ENCODE measurements at places on chromosomes 4 and X. TPM values are rescaled to one million over a fixed set of nuclear protein-coding genes. Genes with fewer than 3 reads are reported as not detected.
A peak's percentile ranks its signal among the peaks of the same experiment; 100 is the strongest.

DNA sequence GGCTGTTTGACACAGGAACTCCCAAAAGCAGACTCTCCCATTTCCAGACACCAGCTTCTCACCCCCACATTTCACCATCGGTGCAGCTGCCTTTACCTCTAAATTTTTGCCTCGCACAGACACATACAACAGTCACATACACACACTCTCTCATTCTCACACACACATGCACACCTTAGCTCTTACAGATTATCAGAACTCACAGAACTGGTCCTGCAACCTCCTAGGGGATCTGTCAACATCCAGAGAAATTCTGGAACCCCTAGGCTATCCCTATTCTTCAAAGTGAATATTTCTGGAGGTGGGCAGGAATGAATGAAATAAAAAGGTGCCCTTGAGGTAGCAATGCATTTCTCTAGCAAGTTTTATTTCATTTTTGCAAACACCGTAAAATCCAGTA is 4.1 kb downstream of the HS6ST2 start:
- H3K27me3 ChIP-seq, result peaks cover 42% of the 10 kb centered on the region
- H3K36me3 ChIP-seq, result no peaks in the 10 kb centered on the region
- no peak overlapping the region for H3K4me3 ChIP-seq

GRCh38 chrX:19745077-19745476 is 142.3 kb downstream of the SH3KBP1 start:
- peaks cover 78% of the 10 kb centered on the region for H3K4me1 ChIP-seq
- H3K36me3 ChIP-seq, result peaks cover 50% of the 10 kb centered on the region
- H3K27ac ChIP-seq, result peak overlapping the region; percentile 90
- no peak for DNase-seq
- no peak overlapping the region for H3K4me3 ChIP-seq
- no peaks in the 10 kb centered on the region for H3K27me3 ChIP-seq

DNA sequence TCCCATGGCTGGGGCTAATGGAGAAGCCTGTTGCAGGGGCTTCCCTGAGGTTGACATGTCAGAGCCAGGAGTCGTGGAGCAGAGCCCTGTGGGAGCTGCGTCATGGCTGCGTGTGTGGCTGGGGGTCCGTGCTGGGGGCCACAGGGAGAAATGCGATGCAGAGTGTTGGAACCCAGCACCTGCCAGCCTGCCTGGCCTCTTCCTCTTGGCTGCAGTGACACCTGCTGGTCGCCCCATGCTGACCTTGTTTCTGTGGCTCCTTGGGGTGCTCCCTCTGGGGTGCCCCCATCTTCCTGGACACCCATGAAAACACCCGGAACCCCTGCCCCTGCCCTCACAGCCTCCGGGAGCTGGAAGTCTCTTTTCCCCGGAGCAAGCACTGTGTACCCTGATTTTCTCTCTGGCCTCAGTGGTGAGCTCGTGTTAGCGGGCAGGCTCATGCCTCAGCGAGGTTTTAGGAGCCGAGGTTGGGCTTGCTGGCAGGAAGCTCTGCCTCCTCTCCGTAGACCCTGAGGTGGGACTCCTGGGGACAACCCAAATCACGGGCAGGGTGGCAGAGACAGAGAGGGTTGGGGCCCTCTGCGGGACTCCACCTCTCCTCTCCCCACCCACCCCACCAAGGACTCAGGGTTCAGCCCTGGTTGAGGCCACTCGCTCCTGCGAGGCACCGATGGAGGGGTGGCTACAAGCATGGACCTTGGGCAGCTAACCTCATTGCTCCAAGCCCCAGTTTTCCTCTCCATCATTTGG is 103.7 kb downstream of the SORCS2 start:
- H3K27ac ChIP-seq, result no peak overlapping the region
- DNase-seq, result no peak
- H3K4me3 ChIP-seq, result no peak overlapping the region

- no peaks in the 10 kb centered on the region for H3K36me3 ChIP-seq
- no peak overlapping the region for H3K4me3 ChIP-seq
- no peak overlapping the region for H3K27ac ChIP-seq
- no peaks in the 10 kb centered on the region for H3K27me3 ChIP-seq
- DNase-seq, result no peak
- H3K4me1 ChIP-seq, result no peaks in the 10 kb centered on the region
These were observed 137.2 kb upstream of the ARHGEF9 start for GRCh38 chrX:63922221-63922620.

DNA sequence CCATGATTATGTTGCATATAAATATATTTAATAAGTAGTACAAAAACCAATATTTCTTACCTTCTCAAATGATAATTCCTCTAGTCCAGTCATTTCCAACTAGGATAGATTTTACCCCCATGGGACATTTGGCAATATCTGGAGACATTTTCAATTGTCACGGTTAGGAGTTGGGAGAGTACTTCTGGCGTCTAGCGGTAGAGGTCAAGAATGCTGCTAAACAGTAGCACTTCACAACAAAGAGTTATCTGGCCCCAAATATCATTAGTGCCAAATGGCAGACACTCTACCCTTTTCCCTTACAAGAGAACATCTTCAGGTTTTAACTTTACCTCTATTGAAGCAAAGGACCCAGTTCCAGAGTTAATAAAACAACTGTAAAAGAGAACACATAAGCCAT is 168.1 kb downstream of the FAT4 start:
- H3K36me3 ChIP-seq, result no peaks in the 10 kb centered on the region
- no peak overlapping the region for H3K27ac ChIP-seq
- no peaks in the 10 kb centered on the region for H3K27me3 ChIP-seq
- no peak for DNase-seq
- no peak overlapping the region for H3K4me3 ChIP-seq

GRCh38 chrX:109890910-109891502 is 111.9 kb upstream of the TMEM164 start:
- H3K36me3 ChIP-seq, result no peaks in the 10 kb centered on the region
- peaks cover 3% of the 10 kb centered on the region for H3K27me3 ChIP-seq
- H3K4me1 ChIP-seq, result peaks cover 5% of the 10 kb centered on the region

DNA sequence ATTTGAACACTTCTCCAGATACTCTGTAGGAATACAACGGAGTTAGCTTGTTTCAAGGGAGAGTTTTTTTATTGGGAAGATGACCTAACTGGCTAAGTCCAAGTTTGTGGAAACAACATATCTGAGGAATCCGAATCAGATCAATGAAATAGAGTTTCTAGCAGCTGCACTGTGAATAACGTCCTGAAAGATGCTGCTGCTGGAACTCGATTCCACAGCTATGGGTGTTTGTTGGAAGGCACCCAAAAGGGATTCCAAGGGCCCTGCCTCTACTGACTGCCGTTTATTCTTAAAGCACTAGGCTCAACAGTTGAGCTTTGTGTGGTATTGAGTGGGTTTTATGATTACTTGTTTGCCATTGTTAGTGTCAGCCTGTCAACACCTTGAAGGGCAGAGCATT is 6.6 kb upstream of the GBA3 start:
- no peaks in the 10 kb centered on the region for H3K27me3 ChIP-seq
- H3K4me3 ChIP-seq, result no peak overlapping the region
- H3K27ac ChIP-seq, result no peak overlapping the region
- DNase-seq, result no peak
- no peaks in the 10 kb centered on the region for H3K36me3 ChIP-seq
- H3K4me1 ChIP-seq, result peaks cover 9% of the 10 kb centered on the region

DNA sequence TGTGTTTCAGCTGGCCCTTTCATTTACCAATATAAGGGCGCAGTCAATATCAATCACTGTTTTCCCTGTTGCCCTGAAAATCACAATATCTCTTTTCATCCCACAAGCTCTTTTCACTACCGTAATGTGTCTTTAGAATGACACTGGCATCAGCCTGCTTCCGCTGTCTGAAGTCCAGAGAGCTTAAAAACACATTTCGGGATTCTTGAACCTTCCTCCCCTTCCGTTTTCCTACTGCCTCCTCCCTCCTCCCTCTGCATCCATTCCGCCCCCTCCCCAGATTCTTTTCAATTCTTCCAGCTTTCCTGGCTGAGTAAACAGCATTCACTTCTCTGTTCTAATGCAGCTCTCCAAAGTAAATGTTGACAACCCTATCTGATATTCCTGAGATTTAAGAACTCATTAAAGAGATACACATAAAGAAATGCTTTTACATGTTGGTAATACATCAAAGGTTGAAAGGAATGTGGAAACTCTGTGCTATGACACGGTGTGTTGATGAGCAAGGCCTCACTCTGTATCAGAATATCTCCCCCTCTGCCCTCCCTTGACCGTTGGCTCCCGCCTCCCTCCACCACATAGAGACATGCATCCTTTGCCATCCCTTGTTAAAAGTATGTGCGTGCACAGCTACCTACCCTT is 83.5 kb upstream of the SPRY1 start:
- H3K4me3 ChIP-seq, result no peak overlapping the region
- DNase-seq, result no peak
- H3K27ac ChIP-seq, result no peak overlapping the region
- H3K27me3 ChIP-seq, result no peaks in the 10 kb centered on the region
- no peaks in the 10 kb centered on the region for H3K36me3 ChIP-seq
- no peaks in the 10 kb centered on the region for H3K4me1 ChIP-seq

GRCh38 chr4:106038012-106038411 is 142.7 kb downstream of the NPNT start:
- no peaks in the 10 kb centered on the region for H3K36me3 ChIP-seq
- no peak overlapping the region for H3K27ac ChIP-seq
- no peak overlapping the region for H3K4me3 ChIP-seq
- H3K4me1 ChIP-seq, result no peaks in the 10 kb centered on the region
- no peak for DNase-seq
- peaks cover 4% of the 10 kb centered on the region for H3K27me3 ChIP-seq

GRCh38 chrX:100979881-100980607 is 10.5 kb downstream of the ARL13A start:
- H3K27ac ChIP-seq, result no peak overlapping the region
- H3K36me3 ChIP-seq, result peaks cover 4% of the 10 kb centered on the region
- H3K4me3 ChIP-seq, result no peak overlapping the region
- DNase-seq, result no peak
- no peaks in the 10 kb centered on the region for H3K27me3 ChIP-seq

- H3K27me3 ChIP-seq, result no peaks in the 10 kb centered on the region
- H3K36me3 ChIP-seq, result no peaks in the 10 kb centered on the region
- no peak overlapping the region for H3K27ac ChIP-seq
- H3K4me1 ChIP-seq, result no peaks in the 10 kb centered on the region
- no peak overlapping the region for H3K4me3 ChIP-seq
These were observed 457.8 kb downstream of the TRAM1L1 start for GRCh38 chr4:116627545-116627944.

DNA sequence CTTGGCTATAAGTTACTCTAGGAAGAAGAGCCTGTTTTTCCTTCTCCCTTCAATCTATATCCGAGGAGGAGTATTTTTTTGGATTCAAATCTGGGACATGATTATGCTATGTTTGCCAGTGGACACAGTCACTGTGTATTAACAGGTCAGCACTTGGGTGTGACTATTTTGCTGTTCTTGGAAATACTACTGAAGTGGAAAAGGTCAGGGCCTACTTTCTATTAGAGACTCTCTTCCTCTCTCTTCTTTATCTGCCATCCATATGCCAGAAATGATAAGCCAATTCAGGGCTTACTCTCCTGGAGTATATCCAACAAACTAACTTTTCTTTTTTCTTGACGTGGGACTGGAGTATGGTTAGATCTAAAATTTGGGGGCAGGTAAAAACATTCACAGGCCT is 40.5 kb downstream of the MID1IP1 start:
- H3K4me1 ChIP-seq, result peaks cover 7% of the 10 kb centered on the region
- H3K4me3 ChIP-seq, result no peak overlapping the region
- DNase-seq, result no peak
- H3K27ac ChIP-seq, result no peak overlapping the region
- no peaks in the 10 kb centered on the region for H3K36me3 ChIP-seq

DNA sequence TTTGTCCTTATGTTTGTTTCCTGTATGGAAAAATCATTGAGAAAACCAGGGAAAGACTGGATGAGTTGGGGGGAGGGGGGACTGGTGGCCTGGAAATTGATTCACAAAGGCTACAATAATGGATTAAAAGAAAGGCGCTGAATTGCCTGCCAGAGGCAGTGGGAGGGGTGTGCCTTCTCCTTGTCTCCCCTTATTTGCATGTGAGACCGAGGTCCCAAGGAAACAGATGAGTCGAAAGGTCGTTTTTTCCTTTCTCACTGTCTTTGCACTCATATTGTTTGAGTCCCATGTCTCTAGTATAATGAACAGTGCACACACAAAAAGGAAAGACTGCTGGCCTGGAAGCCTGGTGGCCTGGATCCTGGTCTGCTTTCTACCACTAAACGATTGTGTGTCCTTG is 86.6 kb upstream of the ZDHHC15 start:
- no peak overlapping the region for H3K27ac ChIP-seq
- no peaks in the 10 kb centered on the region for H3K36me3 ChIP-seq
- H3K4me1 ChIP-seq, result no peaks in the 10 kb centered on the region
- H3K4me3 ChIP-seq, result no peak overlapping the region
- H3K27me3 ChIP-seq, result no peaks in the 10 kb centered on the region

DNA sequence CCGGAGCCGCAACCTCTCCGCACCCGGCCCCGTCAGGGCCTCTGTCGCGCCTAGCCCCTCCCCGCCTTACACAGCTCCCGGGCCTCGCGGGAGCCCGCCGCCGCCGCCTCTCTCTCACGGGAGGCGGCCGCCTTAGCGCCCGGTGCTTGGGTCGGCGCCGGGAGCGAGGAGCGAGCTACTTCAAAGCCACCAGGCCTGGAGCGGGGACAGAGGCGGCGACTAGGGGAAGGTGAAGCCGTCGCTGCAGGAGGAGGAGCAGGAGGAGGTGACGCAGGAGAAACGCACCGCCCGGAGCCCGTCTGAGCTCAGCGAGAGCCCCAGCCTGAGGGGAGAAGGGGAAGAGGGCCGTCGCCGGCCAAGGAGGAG is 250 bp downstream of the USP9X start:
- no peaks in the 10 kb centered on the region for H3K27me3 ChIP-seq
- peaks cover 22% of the 10 kb centered on the region for H3K4me1 ChIP-seq
- peak overlapping the region; percentile 89 for H3K4me3 ChIP-seq
- peak; percentile 60 for DNase-seq

DNA sequence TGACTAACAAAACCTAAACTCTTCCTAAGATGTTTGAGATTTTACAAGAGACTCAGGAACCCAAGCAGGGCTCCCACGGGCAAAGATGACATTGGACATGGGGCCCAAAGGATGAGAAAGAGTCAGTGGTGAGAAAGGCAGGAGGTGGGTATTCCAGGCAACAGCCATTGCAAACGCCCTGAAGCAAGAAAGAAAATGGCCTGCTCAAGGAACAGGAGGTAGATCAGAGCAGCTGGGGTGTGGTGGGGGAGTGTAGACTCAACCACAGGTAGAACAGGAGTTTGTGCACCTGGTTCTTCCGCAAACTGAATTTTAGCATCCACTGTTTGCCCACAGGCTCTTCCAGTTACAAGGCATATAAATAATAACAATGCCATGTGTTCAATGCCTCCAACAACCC is 3.3 kb downstream of the PPP2R2C start:
- peaks cover 36% of the 10 kb centered on the region for H3K27me3 ChIP-seq
- no peak overlapping the region for H3K4me3 ChIP-seq
- no peaks in the 10 kb centered on the region for H3K4me1 ChIP-seq
- H3K27ac ChIP-seq, result no peak overlapping the region
- H3K36me3 ChIP-seq, result no peaks in the 10 kb centered on the region

GRCh38 chrX:16130707-16131106 is 7.3 kb downstream of the GRPR start:
- peaks cover 30% of the 10 kb centered on the region for H3K27me3 ChIP-seq
- no peak overlapping the region for H3K27ac ChIP-seq
- peaks cover 1% of the 10 kb centered on the region for H3K4me1 ChIP-seq

GRCh38 chr4:118340109-118340508 is 12.7 kb downstream of the PRSS12 start:
- no peak overlapping the region for H3K27ac ChIP-seq
- H3K27me3 ChIP-seq, result peaks cover 11% of the 10 kb centered on the region
- H3K36me3 ChIP-seq, result no peaks in the 10 kb centered on the region
- no peak overlapping the region for H3K4me3 ChIP-seq

Gene IL13RA2
- total RNA-seq, result not detected

Gene TNIP3
- total RNA-seq, result 9.2 TPM

Gene OTUD6A
- total RNA-seq, result not detected

Gene NCAPG
- 58.2 TPM for total RNA-seq

Gene EPHA5
- not detected for total RNA-seq

Gene SULT1B1
- 0.11 TPM for total RNA-seq

Gene SSX2
- not detected for total RNA-seq

Gene RHOXF1
- not detected for total RNA-seq

Gene ARR3
- not detected for total RNA-seq

All from activated T-helper 2 cell treated with anti-CD3 and anti-CD28 coated beads, Interferon-gamma antibody, Interleukin-2, Interleukin-4, amounts not matched to agents 10 μg/mL and 5 μg/mL and 100 μg/mL, durations not matched to agents 14 hours and 24 hours and 36 hours (primary cell).